ENCODE measurements at places on chromosomes 3 and 15.

- no peak for DNase-seq
Observed at GRCh38 chr3:143288944-143289343, 169.4 kb downstream of the CHST2 start.

DNA sequence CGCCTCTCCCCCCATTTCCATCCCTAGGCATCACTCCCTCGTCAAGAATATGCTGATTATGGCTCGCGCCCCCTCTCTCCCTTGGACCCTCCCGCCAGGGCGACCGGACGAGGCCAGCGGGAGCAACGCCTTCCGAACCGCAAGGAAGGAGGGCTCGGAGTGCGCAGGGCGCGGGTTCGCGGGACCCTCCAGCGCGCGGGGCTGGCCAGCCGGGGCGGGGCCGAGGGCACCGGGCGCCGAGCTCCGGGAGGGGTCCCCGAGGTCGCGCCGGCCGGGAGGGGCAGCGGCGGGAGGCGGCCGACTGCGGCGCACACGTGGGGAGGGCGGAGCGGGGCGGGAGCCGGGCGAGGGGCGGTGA is 483 bp downstream of the EHD4 start:
- DNase-seq, result no peak

- no peak for DNase-seq
Observed at GRCh38 chr3:14143271-14144225, 18.7 kb downstream of the TMEM43 start.

- DNase-seq, result no peak
Observed at GRCh38 chr3:38245930-38246329, 19.7 kb upstream of the SLC22A13 start.

GRCh38 chr15:43749690-43750345 is 3.6 kb downstream of the PDIA3 start:
- DNase-seq, result peak; percentile 14

- DNase-seq, result no peak
Observed at GRCh38 chr15:84638103-84638502, 16.0 kb downstream of the WDR73 start.

DNA sequence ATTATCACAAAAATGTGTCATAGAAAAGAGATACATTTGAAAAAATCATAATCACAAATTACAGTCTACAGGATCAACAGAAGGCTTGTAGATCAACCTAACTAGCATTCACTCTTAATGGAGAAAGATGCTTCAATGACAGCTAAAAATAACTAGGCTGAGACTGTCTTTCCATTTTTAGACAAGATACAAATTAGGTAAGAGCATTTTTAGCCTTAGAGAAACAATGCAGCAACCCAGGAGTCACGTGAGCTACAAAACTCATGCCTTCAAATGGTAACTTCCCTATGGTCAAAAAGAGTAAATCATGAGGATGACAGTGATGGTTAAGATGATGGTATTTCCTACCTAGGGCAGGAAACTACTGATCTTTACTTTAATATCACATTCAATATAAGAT is 415.4 kb downstream of the MAGI1 start:
- no peak for DNase-seq

- no peak for DNase-seq
Observed at GRCh38 chr15:65305150-65305758, 777 bp downstream of the RNU5B-1 start.

GRCh38 chr15:90248789-90249202 is 560 bp upstream of the TTLL13 start:
- no peak for DNase-seq
